ENCODE measurements at places on chromosomes 3 and 15.

DNA sequence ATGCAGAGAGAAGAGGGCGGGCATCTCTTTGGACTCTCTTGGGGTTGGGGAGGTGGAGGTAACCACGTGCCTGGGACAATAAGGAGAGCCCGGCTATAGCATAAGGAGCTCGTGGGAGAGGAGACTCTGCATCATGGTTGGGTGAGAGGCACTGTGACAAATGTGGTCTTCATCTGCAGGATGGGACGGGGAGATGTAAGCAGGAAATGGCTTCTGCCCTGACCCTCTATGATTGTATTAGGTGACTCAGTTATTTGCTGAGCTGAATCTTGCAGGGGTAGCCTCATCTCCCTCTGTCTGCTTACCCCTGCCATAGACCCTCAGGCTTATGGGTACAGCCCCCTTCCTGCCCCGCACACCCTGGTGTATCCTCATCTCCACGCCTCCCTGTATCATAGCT, 48.7 kb downstream of the CORO2B start:
- DNase-seq = no peak

DNA sequence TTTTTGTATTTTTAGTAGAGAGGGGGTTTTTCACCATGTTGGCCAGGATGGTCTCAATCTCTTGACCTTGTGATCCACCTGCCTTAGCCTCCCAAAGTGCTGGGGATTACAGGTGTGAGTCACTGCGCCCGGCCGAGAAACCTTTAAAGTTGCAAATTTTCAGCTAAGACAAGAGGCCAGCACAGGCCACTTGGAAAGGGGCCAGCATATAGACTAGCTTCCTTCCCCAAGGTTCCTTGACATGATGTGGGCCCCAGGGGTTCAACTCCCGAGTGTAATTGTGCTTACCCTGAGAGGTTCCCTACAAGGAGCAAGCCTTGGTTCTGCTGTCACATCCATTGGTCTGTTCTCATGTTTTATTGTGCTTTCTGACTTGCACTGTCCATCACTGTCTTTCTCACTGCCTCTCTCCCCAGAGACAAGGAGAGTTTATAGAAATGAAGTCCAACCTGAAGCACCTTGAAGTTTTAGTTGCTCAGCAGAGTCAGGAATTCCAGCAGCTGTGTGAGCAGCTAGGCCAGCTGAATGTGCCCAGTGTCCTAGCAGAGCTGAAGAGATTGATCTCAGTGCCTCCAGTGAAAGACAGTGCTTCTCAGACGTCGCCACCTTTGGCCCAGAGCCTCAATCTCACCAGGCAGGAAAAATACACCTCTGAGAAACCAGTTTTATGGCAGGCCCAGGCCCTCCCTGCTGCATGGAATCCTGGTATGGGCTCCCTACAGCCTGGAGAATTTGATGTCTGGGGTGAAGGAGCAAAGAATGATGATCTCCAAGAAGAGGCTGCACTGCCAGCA, 21.1 kb downstream of the C3orf62 start:
- no peak for DNase-seq

DNA sequence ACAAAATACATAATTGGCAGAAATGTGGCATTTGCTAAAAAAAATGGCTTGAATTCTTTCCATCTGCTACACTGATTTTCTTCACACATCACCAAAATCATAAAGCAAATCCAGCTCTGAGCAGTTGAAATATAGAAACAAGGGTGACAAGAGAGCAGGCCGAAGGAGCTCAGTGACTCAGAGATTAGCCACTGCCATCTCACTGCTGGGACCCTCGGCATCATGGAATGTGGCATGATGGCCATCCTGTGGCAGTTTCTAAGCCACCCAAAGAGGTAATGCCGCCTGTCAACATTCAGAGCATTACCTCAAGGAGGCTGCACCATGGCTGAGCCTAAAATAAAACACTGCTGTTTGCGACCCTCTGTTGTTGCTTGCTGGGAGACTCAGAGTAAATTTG, 80.5 kb upstream of the OSBPL11 start:
- no peak for DNase-seq

GRCh38 chr3:181976526-181976925, 264.8 kb downstream of the SOX2 start:
- no peak for DNase-seq
